Stimulated activated CD8-positive, alpha-beta memory T cell treated with anti-CD3 and anti-CD28 coated beads, Interleukin-15, amount 100 ng/mL, for 4 hours (primary cell): ENCODE measurements at places on chromosomes 6 and 20.

DNA sequence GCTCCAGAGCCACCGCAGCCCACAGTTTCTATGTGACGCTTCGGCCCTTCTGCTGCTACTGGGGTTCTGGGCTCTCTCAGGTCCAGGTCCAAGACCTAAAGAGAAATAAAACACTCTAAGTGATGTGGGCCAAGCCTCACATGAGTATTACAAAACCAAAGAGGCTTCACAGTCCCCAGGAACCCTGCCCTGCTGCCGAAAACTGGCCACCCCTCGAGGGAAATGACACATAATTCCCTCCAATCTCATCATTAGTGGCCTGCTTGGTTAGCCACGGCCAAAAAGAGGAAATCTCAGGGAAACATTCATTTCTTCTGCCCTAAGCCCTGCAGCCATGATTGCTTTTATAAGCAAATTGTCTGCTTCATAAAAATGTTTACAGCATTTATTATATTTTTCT is 32.5 kb downstream of the DLL1 start:
- no peak for DNase-seq

GRCh38 chr6:86856379-86856778 is 80.9 kb upstream of the HTR1E start:
- no peak for DNase-seq

DNA sequence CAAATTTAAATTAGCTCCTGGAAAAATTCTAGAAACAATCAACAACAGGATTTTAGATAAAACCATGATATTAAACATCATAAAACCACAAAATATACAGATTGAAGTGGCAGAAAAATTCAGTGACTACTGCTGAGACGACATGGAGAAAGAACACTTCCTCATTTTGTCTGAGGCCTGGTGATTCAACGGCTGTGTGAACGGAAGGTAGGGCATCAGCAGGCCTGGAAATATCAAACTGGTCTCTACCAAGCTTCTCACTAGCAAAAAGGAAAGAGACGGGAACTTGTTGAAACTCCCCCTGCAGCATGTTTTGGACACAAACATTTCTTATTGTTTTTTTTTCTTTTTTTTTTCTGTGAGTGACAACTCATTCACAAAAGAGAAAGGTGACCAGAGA is 58.0 kb upstream of the AHI1 start:
- DNase-seq: no peak

GRCh38 chr6:9610620-9611415 is 804.1 kb downstream of the TFAP2A start:
- DNase-seq: no peak

GRCh38 chr20:63091901-63092659 is 85.3 kb upstream of the BHLHE23 start:
- no peak for DNase-seq

DNA sequence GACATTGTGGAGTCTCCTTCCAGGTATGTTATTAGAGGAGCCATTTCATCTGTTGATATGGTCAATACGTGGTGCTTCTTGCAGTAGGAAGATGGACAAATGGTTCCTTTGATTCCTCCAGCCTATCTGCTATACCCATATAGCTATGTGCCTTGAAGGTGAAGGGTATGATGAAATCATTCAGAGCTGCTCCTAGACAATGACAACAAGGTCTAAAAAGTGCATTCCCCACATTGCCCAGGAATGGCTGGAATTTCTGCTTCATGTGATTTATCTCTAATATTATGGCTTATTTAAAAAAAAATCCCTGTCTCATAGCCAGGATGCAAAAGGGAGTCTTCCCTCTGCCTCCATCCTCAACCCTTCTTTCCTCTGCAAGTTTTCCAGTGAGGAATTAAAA is 14.1 kb downstream of the DAAM2 start:
- DNase-seq: no peak

DNA sequence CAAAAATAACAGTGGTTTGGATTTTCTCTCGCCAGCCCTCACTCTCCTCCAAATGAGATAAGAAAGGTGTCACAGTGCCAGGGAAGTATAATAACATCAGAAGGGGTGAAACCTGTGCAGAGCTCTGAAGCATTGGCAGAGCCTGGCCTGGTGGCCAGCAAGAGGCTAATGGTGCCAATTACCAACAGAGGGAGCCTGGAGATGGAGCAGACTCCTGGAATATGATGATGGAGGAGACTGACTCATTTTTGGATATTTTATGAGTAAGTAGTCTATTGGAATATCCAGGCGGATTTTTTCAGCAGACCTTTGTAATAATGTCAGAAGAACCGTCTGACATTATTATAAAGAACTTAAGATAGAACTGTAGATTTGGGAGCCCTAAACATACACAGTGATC is 442.6 kb upstream of the MARCKS start:
- no peak for DNase-seq

DNA sequence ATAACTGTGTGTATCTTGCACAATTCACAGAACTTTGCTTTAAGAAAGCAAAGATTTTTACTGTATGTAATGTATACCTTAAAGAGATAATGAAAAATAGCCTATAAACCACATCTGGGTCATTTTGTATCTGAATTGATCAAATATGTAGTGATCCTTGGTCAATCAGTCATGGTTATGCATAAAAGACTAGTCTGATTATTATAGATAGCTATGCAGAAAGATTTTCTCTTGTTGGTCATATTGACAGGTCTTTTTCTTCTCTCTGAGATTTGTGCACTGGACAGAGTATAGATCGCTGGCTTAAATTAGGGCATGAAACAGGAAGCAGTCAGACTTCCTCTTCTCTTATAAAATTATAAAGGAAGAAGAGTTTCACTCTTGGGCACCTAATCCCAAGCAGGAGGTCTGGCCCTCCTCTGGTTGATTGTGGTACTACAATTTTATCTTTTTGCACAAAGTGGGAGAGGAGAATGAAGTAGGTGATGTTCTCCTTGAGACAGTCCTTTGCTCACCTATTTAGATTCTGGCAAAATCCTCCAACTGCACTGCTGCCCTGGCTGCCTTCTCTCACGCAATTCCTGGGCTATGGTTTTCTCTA is 380.9 kb upstream of the RGS17 start:
- DNase-seq: no peak
